Chondrocyte (in vitro differentiated cells): ENCODE measurements at places on chromosomes 4 and X.

DNA sequence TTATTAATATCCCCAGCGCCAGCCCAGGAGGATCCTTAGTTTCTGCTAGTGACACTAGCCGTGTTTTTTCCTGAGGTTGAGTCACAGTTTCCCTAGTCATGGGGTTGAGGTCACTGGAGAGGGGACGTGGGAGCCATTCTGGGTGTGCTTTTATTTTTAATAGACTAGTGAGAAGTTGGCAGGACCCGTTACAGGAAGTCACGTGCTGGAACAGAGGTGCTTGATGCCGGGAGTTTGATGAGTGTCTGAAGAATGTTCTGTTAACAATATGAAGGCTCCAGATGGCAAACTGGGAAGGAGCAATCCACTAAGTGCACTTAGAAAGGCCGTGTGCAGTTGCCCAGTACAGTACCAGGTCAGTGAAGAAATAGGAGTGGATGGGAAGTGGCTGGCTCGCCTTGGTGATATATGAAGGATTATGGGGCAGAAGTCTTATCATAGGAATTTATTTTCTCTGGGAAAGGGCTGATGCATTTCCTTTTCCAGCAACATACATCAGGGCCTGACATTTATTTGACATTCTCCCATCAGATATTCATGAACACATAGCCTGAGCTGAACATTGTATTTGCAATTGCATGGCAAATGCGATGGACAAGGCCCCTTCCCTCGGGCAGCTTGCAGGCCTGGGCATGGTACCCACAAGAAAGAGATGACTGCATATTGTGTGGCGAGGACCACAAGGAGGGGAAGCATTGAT lies 291.8 kb downstream of the FBXW7 start:
- DNase-seq: no peak

- DNase-seq: no peak
Observed at GRCh38 chr4:83504996-83505395, 20.1 kb upstream of the ABRAXAS1 start.

GRCh38 chr4:2399631-2400190 lies 18.7 kb downstream of the ZFYVE28 start:
- DNase-seq: no peak

- no peak for DNase-seq
Observed at GRCh38 chr4:81494031-81494431, 22.3 kb upstream of the RASGEF1B start.

DNA sequence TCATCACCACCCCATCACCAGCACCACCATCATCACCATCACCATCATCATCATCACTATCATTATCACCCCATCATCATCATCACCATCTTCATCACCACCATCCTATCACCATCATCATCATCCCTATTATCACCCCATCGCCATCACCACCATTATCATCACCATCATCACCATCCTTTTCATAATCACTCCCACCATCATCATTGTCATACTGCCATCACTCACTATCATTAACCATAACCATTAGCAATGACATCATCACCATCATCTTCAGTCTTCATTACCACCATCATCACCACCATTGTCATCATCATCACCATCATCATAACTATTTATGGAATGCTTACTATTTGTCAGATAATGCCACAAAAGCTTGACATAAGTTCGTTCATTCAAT lies 35.7 kb downstream of the CRMP1 start:
- DNase-seq: no peak

DNA sequence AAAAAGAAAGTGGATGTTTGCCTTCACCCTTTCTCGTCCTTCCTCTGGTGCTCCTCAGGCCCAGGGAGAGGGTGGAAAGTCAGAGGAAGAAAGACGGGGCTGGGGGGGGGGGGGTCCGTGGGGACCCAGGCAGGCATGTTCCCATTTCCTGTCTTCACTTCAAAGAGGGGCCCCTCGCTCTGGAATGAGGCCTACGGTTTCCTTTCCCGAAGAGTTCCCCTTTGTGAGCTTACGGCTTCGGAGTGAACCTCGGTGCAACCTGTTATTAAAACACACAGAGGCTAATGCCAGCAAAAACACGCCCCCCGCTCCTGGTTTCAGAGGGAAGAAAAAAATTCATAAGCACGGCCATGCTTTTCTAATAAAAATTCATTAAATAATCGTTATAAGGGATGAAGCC lies 40.1 kb downstream of the SHOX start:
- no peak for DNase-seq

GRCh38 chr4:74934888-74935287 lies 2.0 kb downstream of the PARM1 start:
- no peak for DNase-seq

DNA sequence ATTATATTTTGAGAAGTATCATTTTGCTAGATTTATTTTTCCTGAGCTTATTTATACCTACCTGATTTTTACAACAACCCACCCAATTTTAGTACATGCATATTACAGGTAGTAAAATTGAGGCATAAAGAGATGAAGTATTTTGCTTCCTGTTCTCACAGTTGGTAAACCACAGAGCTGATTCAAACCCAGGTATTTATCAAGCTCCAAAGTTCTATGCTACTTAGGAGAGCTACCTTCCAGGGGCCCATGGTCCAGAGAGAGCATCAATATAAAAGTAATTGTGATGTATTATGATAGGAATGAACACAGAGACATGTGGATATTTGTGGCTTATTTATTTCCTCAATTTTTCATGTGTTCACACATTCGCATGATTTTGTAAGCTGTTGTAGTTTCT lies 20.2 kb upstream of the GBA3 start:
- DNase-seq: no peak

DNA sequence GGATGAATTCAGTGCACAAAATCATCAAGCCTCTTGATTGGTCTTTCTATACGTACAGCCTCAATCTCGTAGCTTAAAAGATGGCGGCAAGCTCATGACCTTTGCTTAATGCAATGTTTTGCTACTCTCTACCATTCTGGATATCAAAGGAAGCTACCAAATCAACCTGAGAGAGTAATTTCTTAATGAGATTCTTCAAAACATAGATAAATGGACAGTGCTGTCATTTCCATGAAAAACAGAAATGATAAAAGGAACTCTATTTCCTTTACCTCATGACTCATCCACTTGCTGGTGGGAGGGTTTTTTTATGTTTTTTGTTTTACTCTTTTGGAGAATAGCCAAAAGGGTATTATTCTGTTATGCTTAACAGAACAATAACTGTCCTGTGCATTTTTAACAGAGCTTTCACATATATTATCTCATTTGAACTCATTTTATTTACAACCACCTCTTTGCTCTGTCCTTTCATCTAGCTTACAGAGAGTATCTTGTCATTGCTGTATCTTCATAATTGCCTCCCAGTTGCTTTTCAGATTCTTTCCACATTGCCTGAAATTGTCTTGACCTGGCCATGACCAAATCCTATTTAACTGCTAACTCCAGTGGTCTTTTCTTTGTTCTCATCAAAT lies 138.6 kb upstream of the GPR101 start:
- DNase-seq: no peak

- no peak for DNase-seq
Observed at GRCh38 chr4:170736710-170737109, 647.0 kb upstream of the AADAT start.

DNA sequence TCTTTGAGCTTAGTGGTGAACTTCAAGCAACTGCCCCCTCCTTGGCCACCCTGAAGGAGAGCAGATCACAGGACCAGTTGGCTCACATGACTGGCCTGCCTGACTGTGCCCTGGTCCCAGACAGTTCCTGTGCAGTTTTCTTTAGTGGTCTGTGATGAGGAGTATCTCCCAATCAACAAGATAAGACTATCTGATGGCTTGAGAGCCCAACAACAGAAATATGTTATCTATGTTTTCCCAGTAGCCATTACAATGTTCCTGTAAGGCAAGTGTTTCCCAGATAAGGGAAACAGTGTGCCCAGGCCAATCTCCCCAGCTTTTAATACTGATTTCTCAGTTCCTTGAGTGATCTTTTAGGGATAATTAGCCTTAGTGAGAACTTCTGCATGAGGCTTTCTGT lies 14.2 kb upstream of the TIMM8A start:
- DNase-seq: no peak

DNA sequence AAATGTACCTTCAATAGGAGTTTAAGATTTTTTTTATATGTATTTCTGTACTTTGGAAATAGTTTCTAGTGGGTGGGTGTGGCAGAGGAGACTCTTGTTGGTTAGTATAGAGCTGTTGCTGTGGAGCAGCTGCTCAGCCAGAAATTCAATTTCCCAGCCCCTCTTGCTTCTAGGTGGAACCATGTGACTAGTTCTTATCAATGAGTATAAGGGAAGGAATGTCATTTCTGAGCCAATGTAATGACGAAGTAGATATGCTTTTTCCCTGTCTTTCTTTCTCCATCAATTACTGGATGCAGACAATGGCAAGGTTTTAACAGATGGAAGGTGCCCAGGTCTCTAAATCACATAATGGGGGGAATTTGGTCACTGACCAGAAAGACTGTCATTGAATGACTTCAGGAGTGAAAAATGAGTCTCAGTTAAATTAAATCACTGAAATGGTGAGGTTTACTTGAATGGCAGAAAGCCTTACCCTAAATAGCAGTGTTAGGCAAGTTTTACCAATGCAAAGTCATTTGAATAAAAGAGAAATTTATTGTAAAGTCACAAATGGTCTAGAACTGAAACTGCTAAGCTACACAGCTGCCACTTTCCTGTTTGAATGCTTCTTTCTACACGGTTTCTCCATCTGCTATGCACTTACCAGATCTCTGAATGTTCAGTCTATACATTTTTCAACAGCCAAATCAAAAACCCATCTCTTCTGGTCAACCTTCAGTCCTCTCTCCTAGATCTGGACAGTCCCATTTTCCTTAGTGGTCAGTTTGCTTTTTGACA lies 795.4 kb upstream of the MAGEB2 start:
- no peak for DNase-seq

- no peak for DNase-seq
Observed at GRCh38 chr4:162075726-162076125, 88.1 kb downstream of the FSTL5 start.

DNA sequence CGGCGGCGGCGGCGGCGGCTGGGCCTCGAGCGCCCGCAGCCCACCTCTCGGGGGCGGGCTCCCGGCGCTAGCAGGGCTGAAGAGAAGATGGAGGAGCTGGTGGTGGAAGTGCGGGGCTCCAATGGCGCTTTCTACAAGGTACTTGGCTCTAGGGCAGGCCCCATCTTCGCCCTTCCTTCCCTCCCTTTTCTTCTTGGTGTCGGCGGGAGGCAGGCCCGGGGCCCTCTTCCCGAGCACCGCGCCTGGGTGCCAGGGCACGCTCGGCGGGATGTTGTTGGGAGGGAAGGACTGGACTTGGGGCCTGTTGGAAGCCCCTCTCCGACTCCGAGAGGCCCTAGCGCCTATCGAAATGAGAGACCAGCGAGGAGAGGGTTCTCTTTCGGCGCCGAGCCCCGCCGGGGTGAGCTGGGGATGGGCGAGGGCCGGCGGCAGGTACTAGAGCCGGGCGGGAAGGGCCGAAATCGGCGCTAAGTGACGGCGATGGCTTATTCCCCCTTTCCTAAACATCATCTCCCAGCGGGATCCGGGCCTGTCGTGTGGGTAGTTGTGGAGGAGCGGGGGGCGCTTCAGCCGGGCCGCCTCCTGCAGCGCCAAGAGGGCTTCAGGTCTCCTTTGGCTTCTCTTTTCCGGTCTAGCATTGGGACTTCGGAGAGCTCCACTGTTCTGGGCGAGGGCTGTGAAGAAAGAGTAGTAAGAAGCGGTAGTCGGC lies 528 bp downstream of the FMR1 start:
- DNase-seq: peak; percentile 79

DNA sequence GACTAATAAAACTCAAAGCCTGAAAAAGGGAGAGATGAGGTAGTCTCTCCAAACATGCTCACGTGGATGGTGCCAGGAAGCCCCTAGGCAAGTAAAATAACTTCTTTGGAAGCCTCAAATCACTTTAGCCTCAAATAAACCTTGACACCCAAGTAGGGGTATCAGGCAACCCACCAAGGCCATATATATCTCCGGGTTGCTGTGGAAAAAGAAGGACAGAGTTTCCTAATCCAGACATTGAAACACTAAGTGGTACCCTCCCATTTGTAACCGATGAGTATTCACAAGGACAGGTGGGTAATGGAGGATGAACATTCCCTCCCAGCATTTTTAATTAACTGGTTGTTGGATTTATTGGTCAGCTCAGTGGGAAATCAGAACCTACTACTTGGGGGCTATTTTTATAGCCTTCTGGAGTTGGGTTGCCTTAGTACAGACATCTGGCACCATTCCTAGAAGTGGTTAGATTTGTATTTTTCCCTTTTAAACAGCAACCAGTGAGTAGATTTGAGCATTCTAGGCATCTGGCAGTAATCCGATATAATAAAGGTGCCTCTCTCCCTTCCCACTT lies 87.7 kb downstream of the GPC3 start:
- no peak for DNase-seq

- no peak for DNase-seq
Observed at GRCh38 chr4:96183611-96184010, 343.7 kb downstream of the PDHA2 start.

- no peak for DNase-seq
Observed at GRCh38 chr4:48898733-48899431, 7.7 kb downstream of the OCIAD2 start.

GRCh38 chr4:190018201-190018920 lies 8.7 kb downstream of the FRG2 start:
- DNase-seq: no peak

GRCh38 chr4:173192375-173193162 lies 24.0 kb downstream of the GALNT7 start:
- no peak for DNase-seq

- no peak for DNase-seq
Observed at GRCh38 chr4:186029571-186030398, 39.2 kb upstream of the TLR3 start.

DNA sequence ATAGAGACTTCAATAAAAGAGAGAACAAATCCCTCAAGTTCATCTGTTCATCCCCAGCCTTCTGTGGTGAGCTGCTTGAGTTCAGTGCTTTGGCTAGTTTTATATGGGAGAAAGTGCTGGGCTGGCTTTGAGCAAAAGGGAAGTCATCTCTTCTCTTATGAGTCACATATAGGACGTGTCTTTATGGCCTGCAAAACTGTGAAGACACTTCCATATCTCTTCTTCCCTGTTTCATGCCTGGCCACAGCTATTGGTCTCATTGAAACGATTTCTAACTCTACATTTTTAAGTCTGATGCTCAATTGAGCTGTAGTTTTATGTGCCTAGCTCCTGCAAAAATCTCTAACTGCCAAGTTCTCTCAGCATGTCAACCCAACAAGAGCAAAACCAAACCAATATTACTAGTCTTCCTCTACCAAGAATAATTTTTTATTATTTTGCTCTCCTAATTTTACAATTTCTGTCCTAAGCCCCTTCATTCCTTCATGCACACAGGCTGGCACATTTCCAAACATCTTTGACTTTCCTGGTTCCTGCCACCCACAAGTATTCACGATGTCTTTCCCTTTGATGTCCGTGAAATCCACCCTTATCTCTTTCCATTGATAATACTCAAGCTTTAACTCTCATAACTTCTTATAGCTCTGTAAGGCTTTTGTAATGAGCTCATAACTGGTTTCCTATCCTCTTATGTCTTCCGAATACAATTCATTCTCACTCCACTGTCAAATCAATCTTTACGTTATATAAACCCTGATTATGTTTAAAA lies 165.3 kb downstream of the BTC start:
- DNase-seq: no peak
